ENCODE measurements at places on chromosomes 1 and 21.

GRCh38 chr1:4044967-4045366 lies 144.9 kb upstream of the C1orf174 start:
- DNase-seq: no peak

- no peak for DNase-seq
These were observed 11.6 kb downstream of the TMEM53 start for GRCh38 chr1:44662683-44663030.

GRCh38 chr1:151704246-151704645 lies 12.4 kb downstream of the CELF3 start:
- no peak for DNase-seq

DNA sequence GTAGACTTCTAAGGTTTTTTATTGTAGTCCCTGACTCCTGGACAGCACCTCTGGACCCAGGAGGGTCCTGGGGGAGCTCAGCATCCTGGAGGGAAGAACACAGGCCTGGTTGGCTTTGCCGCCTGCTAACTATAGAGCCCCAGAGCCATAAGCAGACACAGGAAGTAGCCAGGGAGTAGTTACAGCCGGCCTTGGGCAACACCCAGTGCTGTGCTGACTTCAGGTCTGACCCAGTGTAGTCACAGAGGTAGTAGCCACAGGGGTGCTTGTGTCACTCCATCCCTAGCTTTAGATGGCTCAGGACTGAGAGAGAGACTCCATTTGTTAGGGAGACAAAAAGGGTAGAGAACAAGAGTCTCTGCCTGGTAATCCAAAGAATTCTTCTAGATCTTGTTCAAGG lies 21.9 kb downstream of the MCOLN2 start:
- no peak for DNase-seq

DNA sequence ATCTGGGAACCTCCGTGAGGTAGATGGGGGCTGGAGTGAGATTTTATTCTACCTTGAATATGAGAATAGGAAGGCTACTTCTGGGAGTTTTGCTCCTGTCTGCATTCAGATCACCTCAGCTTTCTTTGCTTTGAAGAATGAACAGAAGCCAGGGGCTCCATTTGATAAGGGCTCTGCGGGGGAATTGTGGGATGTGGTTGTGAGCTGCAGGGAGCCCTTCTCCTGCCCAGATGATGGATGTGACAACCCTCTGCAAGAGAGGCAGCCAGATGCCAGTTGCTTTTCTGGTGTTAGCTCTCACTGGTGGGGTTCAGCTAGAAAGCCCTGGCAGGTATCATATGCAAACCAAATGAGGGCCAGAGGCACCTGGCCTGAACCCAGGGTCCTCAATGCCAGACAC lies 21.5 kb downstream of the IER5 start:
- DNase-seq: no peak

GRCh38 chr1:233022246-233022645 lies 71.8 kb downstream of the NTPCR start:
- no peak for DNase-seq

DNA sequence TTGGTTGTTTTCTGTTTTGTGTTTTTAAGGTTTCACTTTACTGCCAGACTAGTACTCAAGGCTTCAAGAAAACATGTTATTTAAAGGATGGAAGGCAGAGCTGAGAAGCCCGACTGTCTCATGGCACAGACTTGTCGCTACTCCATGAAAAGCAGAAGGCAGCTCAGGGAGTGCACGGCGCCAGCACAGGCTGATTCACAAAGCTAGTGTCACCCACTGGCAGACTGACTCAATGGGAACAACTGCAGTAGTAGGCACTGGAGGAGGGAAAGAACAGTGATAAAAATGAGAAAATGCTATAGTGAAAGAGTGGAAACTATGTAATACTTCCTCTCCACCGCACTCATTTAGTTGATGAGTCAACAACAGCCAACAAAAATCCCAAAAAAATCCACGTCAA lies 14.7 kb downstream of the HSF2BP start:
- DNase-seq: no peak

- no peak for DNase-seq
These were observed 167.2 kb upstream of the IRF2BP2 start for GRCh38 chr1:234776876-234777855.

DNA sequence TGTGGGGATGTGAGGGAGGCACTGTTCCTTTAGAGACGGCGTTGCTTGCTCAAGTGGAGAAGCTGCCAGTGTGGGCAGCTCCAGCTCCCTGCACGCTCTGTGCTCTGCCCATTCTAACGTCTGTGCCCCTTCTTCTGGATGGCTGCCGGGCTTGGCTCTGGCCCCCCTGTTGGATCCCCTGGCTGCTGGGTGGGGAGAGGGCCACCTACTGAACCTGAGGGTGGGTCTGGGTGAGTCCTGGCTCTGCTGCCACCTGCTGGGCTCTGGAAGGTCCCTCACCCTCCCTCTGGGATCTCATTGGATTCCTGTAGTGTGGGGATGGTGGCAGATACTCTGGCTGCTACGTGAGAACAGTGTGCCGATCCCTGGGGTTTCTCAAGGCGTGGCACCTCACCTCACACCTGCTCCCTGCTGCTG lies 5.0 kb downstream of the PFKL start:
- peak; percentile 83 for DNase-seq

GRCh38 chr1:172949096-172949495 lies 101.6 kb downstream of the TNFSF18 start:
- no peak for DNase-seq

DNA sequence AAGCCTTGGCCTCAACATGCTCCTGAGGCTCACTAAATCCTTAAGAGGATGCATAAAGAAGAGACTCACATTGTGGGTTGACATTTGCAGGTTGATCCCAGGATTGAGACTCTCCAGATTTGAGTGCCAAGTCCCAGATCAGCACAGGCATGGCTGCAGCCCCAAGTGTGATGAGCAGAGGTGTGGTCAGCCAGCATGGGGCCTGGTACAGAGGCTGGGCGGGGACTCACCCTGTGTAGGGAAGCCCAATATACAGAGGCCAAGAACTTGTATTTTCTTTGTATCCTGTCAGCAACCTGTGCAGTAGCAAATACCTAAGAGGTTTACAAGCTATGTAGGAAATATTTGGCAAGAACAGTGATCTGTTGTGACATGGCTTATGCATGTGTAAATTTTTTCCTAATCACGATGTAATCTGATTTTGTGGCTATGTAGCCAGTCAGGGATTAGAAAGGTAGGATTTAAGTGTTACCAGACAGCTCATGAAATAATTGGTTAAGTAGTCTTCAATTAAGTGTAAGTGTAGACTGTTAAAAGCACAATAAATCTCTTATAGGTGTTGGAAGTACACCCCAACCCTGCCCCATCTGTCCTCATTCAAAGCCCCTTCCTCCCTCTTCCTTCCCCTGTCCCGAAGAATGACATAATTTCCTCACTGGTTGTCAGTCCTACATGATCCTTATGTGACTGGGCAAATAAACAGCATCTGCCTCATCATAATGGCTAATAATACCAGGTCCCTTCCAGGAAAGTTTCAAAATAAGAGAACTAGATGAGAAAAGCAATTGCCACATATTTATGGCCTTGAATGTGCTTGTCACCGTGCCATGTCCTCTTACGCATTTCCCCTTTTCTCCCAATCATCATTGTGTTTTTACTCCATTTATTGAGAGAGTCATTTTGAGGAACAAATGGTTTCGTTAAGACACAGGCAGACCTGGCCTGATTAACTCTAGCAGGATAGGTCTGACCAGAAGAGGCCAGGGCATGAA lies 120.9 kb downstream of the HLX start:
- no peak for DNase-seq

DNA sequence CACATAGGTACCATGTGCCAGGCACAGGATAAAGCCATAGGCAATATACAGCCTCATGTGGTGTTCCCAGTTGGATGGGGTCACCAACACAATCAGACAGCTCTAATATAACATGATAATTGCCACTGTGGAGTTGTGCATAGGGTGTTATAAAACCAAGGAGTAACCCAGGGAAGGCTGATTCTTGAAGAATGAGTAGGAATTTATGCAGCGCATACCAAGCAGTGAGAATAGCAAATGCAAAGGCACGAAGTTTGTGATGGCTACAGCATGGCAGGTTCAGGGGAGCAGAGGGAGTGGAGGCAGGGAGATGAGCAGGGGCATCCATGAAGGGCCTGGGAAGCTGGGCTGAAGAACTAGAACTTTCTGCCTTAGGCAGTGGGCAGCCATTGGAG lies 20.4 kb upstream of the SLC2A1 start:
- DNase-seq: no peak

DNA sequence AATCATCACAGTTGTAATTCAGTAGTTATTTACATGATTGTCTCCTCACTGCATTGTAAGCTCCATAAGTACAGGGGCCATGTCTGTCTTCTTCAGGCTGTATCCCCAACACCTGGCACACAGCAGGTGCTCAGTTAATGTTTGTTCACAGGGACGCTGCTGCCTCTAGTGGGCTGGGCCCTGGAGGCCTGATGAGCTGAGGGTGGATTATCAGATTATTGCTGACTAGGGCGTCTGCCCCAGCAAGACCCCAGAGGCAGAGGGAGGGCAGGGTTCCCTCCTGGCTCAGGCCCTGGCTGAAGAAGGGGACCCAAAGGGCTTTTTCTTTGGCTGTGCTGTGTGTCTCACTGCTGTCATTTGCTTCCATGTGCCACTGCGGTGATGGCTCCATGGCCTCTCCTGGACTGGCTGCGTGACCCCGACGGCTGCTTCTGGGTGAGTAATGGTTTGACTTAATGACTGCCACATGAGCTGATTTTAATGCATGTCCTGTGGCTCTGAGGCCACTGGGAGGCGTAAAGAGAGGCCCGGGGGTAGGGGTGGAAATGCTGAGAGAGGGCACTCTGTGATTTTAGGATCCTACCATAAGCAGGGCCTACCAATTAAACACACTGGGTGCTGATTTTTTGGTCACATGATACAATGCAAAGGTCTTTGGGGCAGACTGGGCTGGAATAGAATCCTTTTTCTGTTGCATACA lies 20.8 kb upstream of the EPB41 start:
- DNase-seq: no peak

GRCh38 chr1:8015036-8015808 lies 10.9 kb downstream of the ERRFI1 start:
- DNase-seq: no peak

DNA sequence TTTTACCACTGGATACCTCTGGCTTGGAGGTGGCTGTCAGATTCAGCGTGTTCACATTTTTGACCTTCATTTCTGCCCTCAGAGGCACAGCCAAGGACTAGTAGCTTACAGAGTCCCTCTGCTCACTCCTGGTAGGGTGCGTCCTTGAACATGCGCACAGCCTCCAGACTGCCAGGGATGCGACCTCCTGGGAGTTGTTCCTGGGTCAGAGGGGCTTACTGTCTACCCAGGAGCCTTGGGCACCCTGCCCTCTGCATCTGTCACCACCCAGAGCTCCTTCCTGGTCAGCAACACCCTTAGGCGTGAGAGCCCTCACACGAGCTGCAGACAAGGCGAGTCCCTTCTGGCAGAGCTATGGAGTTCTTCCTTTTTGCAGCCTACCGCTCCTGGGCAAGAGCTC lies 1.7 kb downstream of the SLX9 start:
- no peak for DNase-seq

DNA sequence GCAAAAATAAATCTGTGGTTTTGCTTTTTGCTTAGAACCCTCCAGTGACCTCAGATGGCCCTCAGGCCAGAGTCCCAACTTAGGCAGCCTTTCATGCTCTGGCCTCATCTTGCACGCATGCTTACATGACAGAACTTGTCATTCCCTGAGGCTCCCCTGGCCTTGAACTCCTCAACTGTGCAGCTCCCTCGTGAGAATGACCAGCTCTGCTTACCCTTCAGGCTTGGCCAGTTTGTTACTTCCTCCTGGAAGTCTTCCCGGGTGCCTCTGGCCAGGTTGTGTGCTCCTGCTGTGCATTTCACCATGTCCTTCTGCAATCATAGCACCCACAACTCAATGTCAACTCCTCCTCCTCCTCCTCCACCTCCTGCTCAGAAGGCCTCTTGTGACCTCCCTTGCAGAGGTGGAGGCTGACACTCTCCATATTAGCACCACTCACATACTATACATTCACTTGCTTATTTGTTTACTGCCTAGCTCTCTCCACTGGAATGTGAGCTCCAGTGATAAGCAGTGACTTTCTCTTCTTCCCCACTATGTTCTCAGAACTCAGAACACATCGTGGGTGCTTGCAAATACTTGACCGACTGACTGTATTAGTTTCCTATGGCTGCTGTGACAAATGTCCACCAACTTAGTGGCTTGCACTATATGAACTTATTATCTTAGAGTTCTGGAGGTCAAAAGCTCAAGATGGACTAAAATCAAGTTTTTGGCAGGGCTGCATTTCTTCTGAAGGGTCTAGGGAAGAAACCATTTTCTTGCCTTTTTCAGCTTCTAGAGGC lies 41.9 kb downstream of the RCSD1 start:
- no peak for DNase-seq

DNA sequence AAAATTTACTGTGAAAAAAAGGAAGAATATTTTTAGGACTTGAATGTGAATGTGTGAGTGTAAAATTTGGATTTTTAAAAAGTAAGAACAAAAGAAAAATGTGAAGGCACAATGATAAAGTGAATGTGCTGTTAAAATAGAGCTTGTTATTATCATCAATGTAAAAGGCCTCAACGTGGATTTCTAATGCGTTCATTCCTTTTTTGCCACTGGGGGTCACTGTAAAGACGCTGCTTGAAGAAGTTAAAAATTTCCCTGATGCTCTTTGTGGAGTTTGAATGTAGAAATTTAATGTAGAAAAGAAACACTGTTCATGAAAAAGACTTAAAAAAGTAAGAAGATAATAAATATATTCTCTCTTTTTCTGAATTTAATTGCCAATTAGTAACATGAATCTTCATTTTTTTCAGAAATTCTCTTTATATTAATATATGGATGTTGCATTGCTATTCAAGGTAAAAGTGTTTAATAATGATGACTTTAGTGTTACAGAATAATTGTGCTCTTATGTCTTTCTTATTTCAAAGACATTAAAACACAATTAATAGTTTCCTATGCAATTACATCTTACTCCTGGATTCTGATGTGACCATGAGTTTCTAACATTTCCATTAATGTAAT lies 161.5 kb downstream of the DNM3 start:
- no peak for DNase-seq

GRCh38 chr1:43522776-43523480 lies 7.8 kb upstream of the PTPRF start:
- DNase-seq: no peak

GRCh38 chr1:52911541-52911940 lies 10.0 kb downstream of the ECHDC2 start:
- peak; percentile 64 for DNase-seq

DNA sequence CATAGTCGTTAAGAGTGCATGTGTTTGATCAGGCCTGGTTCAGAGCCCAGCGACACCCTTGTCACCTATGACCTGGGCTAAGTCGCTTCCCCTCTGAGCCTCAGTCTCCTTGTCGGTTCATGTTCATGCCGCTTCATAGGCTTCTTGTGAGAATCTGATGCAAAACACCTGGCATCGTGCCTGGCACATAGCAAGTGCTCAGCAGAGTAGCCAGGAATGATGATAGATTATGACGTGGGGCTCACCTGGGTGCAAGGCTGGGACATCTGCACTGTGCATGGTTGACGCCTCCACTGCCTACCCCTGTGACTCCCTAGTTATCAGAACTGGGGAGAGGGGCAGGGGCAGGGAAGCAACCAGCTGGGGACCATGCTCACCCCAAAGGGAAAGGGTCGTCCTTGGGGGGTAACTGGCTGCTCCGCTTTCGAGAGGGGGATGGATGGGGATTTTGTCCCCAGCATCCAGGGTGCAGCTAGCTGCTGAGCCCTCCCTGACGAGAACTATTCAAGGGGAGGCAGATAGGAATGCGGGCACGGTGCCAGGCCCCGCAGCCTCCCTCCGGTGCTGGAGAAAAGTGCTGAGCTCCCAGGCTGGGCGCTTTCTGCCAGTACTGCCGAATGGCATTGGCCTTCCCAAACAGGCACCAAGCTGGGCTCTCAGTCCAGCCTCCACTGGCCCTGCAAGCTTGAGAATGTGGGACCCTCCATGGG lies 9.3 kb downstream of the EFHD2 start:
- no peak for DNase-seq
